ENCODE measurements at places on chromosomes 2 and 18.

GRCh38 chr2:3571284-3571683, 3.8 kb upstream of the RPS7 start:
- no peak for DNase-seq

GRCh38 chr2:53941749-53942148, 29.0 kb downstream of the PSME4 start:
- DNase-seq = no peak

- no peak for DNase-seq
These were observed 86.0 kb upstream of the ATG16L1 start for GRCh38 chr2:233165543-233165894.

DNA sequence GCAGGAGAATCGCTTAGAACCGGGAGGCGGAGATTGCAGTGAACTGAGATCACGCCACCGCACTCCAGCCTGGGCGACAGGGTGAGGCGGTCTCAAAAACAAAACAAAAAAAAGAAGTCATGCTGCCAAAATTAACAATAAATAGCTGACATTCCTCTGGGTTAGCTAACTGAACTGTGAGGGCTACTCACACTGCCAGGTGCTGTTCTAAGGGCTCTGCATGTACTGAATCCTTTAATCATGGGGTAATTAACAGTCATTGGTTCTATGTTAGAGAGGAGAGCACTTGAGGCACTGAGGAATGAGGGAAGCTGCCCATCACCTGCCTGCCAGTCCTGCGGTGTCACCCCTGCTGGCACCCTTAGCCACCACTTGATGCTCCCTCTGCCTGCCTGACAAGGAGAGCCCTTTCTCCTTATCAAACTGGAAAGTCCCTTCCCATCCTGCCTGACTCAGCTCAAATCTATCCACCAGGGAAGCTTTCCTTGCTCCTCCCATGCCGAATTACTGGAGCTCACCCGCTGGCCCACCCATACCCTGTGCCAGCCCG, 73.0 kb upstream of the RIOK3 start:
- DNase-seq = no peak

DNA sequence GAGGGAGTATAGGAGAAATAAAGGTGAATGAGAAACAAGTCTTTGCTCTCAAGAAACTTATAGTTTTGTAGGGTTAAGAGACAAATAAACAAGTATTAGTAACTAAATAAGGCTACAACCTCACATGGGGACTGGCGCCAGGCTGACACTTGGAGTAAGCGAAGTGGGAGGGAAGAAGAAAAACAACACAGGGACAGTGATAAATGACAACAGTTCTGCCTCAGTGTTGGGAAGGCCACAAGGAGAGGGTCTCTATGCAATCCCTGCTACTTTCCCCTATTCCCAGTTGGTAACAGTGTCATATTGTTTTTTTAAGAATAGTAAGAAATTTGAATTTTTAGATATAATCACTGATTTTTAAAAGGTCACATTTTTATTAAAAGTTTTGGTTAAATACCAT, 4.0 kb downstream of the APLF start:
- DNase-seq = no peak
